ENCODE measurements at places on chromosomes 11 and 22.

GRCh38 chr11:6333095-6333494 lies 12.8 kb upstream of the CAVIN3 start:
- no peak for DNase-seq

DNA sequence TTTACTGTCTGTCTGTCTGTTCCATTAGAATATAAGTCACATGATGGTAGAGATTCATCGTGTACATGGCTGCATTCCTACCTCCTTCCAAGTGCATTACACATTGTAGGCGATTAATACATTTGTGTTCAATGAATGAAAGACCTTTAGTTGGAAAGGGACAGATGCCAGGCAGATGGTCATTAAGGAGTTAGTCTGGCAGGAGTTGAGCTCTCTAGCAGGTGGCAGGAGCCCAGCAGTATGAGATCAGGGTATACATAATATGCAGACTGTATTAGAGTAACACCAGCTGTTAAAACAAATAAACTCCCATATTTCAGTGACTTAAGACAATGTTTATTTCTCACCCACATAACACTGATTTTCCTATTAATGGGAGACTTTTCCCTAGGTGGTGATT lies 147.7 kb upstream of the LARGE1 start:
- DNase-seq = peak; percentile 7

DNA sequence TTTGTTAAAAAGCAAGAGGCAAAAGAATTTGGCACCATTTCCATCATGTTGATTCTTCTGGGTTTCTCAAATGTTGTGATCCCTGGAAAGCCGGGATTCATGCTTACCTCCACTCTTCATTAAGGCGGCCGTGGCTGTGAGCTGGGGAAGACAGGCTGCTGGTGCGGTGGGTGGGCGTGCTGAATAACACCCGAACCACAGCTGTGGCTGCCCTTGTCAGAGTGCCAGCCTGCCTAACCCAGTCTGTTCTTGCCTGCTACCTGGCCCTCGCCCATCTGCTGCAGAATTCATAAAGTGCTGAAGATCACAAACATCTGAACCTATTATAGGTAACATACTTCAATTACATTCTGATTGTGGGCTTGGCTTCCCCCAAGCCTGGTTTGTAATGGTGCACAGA lies 95.8 kb upstream of the RCN1 start:
- DNase-seq = peak; percentile 66

GRCh38 chr11:133563505-133564025 lies 31.3 kb upstream of the OPCML start:
- no peak for DNase-seq

DNA sequence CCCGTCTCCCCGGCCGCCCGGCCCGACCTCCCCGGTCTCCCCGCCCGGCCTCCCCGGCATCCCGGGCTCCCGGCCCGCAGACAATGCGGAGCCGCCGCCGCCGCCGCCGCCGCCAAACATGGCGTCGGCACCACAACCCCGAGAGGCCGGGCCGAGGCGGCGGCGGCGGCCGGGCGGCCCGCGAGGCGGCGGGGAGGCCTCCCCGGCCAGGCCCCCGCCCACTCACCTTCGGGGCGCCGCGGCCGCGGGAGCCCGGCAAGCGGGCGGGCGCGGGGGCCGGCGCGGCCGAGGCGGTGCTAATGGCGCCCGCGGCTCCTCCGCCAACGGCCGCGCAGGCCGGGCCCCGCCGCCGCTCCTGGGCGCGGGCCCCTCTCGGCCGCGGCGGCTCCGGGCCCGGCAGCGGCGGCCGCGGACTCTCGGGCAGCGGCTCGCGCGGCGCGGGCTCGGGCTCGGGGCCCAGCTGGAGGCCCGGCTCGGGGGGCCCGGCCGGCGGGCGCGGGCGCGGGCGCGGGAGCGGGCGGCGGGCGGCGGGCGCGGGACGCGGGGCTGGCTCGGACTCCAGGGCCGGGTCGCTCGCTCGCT lies 311 bp downstream of the BRD1 start:
- DNase-seq = no peak

DNA sequence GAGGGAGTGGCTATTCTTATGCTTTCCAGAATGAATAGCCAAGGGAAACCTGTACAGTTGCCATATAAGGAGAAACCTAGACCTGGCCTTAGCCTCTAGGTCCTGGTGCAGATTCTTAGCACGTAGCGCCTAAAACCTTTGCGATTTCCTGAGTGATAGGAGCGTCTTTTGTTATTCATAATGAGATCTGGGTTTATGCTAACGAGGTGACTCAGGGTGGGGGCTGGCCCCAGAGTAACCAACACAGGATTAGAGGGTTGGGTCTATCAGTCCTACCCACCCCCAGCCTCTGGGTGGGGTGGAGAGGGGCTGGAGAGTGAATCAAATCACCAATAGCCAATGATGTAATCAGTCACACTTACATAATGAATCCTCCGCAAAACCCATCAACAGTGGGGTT lies 73.4 kb upstream of the PARVG start:
- DNase-seq = no peak

GRCh38 chr11:20934516-20934915 lies 265.1 kb downstream of the NELL1 start:
- no peak for DNase-seq

DNA sequence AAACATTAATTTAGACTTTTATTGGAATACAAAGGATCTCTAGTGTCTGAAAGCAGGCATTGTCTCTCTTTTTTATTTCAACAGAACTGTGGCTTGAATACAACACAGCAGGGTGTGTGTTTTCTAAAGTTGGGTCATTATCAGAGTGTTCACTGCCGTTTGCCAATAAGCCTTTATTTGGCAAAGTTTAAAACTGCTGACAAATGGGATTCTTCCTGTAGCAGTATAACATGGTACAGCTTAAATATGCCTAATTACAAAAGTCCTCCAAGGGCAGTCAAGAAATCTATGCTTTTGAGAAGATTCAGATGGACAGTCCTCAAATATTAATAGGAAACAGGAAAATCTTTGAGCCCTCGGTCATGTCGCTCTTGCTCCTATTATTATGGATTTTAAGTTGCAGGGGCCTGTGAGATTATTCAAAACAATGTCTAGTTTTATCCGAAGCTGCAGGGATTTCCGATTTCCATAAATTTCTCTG lies 199.9 kb downstream of the MAML2 start:
- DNase-seq = no peak

GRCh38 chr22:40967111-40967760 lies 16.1 kb downstream of the RBX1 start:
- DNase-seq = no peak

GRCh38 chr11:134537296-134537695 lies 125.3 kb upstream of the B3GAT1 start:
- DNase-seq = no peak

DNA sequence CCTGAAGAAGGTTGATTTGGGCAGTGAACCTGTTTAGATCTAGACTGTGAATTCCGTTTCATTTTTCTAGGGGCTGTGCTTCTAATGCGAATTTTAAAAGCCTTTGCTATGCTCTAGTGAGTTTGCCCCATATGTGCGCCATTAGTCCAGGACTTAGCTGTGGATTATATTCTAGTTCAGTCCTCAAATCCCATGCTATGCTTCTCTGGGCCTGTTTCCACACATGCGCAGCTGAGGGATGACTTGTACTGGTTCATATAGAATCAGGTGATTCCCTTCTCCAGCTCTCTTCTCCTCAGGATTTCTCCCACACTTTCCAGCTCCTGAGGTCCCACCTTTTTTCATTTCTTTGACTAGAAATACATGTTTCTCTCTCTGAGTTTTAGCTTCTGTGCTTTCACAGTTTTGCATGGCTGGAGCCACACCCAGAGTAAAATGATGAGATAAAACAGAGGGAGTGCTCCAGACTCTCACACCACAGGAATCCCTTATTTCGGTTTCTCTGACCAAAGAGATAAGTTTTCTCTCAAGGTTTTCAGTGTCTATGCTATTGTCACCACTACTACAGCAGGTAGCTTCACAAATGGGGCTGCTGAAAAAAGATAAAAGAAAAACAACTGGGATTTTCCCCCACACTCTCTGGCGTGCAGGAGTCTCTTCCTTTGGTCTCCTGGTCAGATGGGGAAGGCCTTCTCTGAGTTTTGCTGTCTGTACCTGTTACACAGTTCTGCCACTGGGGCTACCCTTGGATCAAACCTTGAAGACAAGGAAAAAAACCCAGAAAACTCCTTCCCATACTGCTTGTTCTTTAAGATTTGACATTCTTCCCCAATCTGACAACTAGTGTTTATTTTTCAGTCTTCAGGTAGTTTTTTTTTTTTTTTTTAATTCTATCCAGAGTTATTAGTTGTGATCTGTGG lies 96.2 kb upstream of the TEAD1 start:
- DNase-seq = no peak

DNA sequence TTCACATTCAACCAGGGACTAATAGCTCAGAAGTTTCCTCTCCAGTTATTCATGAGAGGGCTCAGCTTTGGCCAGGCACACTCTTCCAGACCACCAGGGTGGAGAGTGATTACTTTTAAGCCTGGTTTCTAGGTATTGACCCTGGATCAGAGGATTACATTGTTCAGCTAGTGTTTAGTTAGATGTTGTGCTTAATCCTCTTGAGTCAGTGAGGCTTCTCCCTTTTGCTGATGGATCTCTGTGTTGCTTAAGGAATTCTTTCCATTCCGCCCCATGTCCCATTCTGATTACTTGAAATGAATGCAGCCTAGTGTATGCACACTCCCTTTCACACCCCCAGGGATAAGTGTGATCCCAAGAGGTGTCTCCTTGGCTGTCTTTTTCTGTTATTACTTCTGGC lies 271.7 kb upstream of the ANO5 start:
- DNase-seq = no peak

GRCh38 chr22:22995166-22995565 lies 75.2 kb upstream of the GNAZ start:
- no peak for DNase-seq

DNA sequence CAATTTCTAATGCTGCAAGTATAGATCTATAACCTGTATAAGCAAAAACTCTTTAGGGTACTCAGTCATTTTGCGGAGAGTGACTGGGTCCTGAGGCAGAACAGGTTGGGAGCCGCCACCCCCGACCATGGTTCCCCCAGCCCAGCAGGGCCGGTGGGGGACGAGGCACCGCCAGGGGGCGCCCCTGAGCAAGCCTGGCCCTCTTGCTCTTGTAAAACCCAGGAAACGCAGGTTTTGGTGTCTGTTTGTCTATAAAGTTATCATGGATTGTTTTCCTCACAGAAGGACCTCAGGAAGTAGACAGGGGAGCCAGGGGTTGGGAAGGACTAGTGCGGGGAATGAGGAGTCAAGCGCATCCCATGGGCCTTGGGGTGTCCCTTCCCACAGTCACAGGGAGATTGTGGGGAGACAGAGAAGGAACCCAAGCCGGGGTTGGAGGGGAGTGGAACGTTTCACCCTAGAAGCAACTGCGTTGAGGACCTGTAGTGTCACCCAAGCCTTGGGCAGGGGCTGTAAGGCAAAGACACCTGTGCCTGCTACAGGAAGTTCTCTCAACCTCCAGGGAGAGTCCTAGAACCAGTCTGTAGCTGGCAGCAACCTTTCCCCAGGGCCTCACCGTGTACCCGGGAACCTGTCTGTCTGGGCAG lies 26.4 kb downstream of the KCTD17 start:
- DNase-seq = no peak

DNA sequence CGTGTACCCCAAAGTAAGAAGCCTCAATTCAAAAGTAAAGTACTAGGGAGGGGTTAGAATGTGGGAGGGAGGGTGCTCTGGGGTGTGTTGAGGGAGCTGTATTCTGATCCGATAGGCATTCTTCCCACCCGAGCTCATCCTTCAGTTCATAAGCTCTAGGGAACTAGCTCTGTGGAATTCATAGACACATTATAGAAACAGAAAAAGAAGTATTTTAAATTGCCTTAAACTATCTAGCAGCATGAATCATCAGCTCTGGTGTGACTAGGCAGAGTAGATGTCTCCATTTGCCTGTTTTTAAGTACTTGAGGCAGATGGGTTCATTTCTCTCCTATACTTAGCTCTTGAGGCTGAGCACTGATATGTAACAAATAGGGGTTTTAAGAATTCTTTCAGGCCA lies 7.3 kb upstream of the SGSM3 start:
- no peak for DNase-seq

DNA sequence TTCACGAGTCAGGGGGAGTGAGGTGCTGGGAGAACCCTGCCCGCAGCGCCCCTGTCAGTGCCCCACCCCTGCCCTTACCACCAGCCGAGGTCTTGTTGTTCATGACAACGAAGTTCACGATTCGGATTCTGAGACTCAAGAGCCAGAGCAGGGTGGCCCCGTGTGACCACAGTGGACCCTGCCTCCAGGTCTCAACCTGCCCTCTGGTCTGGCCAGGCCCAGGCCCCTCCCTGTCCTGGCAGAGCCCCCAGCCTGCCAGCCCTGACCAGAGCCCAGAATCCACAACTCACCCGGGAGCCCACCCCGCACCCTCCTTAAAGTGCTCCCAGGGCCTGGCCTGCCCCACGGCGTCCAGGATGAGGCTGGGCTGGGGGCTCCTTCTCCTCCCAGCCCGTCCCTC lies 9.9 kb downstream of the ANO9 start:
- no peak for DNase-seq

GRCh38 chr11:116876656-116877055 lies 39.2 kb upstream of the APOA1 start:
- DNase-seq = no peak
